ENCODE measurements at places on chromosomes 7 and 10.

DNA sequence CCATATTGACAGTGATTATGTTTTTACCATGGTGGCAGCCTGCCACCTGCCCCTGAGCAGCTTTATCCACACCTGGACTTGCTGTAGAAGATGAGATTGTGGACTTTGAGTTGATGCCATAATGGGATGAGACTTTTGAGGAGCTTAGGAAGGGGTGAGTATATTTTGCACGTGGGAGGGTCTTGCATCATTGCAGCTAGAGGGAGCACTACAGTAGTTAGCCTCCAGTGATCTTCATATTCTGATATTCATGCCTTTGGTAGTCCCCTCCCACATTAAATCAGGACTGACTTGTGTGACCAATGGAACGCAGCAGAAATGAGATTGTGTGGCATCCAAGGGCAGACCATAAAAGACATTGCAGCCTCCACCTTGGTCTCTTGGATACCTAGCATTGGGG lies 18.2 kb upstream of the COL13A1 start:
- DNase-seq: no peak

DNA sequence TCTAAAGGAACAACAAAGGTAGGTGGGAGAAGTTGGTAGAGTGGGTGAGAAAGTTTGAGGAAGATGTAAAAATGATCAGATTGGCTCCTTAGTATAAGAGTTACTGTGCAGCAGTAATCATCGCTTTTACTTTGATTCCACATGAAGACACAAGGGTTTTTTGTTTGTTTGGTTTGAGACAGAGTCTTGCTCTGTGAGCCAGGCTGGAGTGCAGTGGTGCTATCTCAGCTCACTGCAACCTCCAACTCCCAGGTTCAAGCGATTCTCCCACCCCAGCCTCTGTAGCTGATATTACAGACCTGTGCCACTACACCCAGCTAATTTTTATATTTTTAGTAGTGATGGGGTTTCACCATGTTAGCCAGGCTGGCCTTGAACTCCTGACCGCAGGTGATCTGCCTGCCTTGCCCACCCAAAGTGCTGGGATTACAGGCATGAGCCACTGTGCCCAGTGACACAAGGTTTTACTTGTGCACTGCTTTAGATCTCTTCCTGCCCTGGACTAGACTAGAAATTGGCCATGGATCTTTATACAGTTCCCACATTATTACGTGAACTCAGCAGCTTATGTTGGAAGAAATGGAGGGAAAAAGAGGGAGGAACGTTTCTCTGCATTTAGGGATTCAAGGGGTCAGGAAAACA lies 10.7 kb downstream of the LUC7L2 start:
- DNase-seq: no peak

GRCh38 chr7:141700848-141701371 lies 1.1 kb downstream of the DENND11 start:
- no peak for DNase-seq

DNA sequence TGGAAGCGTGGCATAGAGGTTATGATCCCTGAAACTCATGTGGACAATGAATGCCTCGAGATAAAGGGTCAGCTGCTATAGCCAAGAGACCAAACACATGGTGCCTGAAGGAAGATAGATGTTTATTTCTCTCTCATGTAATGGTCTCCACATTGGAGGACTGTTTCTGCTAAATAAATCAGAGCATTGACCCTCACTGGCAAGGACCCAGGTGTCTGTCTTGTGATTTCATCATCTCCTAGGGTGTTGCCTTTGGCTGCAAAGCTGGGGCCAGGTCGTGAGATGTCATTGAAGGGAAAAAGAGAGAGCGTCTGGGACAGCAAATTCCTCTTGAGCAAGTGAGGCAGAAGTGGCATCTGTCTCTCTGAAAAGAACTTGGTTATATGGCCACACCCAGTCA lies 64.6 kb downstream of the JCAD start:
- no peak for DNase-seq

DNA sequence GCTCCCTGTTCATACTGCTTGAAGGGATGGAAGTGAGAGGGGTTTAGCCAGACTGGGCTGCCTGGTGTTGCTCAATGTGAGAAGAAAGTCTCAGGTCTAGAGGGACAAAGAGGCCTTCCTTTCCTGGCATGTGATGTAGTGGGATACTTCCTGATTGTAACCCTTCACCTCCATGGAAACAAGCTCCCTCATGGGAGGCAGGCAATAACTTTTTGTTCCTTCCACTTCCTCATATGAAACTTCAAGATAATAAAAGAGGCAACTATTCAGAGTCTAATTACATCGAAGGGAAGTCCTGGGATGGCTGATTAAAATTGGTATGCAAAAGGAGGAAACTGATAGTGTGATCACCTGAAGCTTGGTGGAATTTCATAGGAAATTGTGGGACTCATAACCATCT lies 84.1 kb upstream of the ETV1 start:
- no peak for DNase-seq

DNA sequence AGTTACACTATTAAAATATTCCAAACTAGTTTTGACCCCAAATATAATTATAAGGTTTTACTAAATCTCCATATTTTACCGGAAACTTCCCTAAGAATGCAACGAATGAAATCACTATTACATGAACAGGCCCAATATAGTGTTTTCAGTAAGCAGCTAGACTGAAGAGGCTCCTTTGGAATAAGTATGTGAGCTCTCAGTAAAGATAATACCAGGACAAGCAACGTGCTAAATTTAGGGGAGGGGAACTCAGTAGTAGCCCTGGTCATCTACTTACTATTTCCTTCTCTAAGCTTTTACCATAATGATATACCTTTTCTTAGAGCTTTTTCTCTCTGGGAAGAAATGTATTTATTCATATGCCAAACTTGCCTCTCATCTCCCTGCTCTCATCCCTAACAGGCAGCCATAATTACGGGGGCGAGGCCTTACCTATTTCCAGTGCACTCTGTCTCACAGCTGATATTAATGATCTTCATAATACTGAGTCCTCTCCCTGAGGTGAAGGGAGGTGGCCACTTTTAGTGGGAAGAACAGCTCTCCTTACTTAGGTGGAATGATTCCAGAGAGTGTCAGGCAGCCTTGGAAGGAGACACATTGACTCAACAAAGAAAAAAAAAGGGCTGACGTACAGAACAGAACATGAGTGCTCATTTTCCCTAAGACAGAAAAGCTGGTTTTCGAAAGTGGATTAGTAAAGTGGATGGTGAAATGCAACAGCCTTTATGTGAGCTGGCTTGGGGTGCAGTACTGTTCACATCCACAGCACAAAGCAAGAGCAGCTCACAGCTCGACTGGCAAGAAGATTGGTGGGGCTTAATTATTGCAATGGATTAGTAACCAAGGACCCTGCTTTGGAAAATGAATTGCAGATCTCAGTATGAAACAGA lies 165.4 kb downstream of the GLI3 start:
- no peak for DNase-seq

DNA sequence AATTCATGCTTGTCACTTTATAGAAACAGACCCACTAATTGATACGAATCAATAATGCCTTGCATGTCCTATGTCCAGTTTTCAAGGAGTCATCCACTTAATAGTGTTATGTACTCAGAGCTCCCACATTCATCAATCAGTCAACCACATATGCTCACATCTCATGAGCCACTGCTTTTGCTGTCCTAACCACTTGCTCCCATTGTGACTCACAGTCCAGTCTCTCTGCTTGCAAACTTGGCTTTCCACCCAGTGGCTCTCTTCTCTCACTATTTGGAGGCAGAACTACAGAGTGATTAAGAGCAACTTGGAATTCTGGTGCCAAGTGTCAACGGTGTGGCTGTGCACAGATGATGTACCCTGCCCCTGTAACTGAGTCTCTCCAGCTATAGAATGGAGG lies 166.0 kb downstream of the SNX13 start:
- DNase-seq: no peak

GRCh38 chr7:32618987-32619386 lies 123.7 kb downstream of the AVL9 start:
- DNase-seq: no peak

DNA sequence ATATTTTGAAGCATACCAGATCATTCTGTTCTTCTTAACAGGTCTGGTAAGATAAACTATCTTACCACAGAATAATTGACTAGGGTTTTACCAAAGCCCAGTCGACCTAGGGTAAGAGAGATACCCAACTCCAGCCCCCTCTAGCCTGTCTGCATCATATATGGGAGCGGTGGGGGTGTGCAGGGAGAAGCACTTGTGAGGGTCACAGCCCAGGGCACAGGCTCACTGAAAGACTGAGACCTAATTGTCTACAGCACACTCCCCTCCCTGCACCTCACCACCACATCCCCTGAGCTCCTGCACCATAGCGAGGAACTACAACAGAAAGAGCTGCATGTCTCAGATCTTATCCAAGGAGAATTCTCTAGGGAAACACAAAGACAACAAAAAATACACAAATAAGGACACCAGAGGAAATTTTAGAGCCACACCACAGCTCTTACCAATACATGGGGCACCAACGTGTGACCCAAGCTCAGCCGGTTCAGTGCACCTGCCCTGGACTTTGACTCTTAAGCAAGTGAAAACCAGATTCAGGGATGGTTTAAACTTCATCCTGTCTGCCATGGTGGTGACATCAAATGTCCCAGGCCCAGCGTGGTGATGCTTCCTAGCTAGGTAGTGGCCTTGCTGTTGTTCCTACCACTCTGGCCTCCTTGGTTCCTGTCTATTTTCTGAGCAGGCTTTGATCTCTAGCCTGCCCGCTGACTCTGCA lies 150.8 kb downstream of the HERPUD2 start:
- no peak for DNase-seq

- DNase-seq: no peak
Observed at GRCh38 chr7:119374436-119374835, 898.5 kb upstream of the KCND2 start.

DNA sequence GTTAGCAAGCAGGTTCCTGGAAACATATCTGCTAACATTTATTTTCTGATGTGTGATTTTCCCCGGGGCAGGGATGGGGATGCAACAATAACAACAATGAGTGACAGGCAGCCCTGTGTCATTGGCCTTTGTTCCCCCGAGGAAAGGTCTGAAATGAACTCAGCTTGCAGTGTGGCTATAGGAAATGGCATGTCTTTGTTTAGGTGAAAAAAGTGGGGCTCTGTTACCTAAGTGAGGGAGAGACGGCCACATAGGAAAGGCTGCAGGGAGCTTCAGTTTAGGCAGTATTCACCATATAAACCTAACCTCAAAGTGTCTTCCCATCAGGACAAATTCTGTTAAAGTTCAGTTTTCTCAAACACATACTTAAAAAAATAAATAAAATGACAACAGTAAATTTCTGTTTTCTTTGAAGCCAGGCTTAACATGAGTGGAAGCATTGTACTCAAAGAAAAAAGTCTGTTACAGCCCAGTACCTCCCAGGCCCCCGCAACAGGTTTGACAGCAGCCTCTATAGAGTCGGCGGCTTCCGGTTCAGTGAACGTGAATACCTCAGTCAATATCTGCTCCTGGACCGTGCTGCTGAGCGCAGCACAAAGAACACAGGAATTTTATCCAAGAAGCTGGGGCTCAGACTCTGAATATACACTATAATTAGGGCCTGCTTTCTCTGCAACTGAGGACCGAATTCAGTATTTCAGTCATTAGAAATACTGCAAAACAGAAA lies 168.3 kb downstream of the GLI3 start:
- no peak for DNase-seq

- DNase-seq: no peak
Observed at GRCh38 chr7:19000410-19000809, 117.0 kb downstream of the TWIST1 start.

GRCh38 chr10:78852466-78853240 lies 216.1 kb upstream of the ZMIZ1 start:
- DNase-seq: no peak

DNA sequence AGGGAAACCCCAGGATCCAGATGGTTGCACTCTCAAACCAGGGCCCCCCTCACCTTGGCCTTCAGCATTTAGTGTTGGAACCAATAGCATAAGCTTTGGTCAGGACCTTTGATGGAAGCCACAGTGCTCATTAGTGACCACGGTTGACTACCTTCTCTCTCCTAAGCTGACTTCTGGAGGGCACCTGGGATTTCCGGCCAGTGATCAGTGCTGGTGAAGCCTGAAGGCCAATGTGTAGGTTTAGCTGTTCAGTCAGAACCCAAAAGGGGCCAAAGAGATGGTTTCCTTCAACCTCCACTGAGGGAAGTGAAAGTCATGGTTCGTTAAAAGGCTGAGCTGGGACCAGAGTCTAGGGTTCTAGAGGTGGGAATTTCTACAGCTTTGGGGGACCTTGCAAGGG lies 46.4 kb downstream of the TCF7L2 start:
- DNase-seq: no peak

DNA sequence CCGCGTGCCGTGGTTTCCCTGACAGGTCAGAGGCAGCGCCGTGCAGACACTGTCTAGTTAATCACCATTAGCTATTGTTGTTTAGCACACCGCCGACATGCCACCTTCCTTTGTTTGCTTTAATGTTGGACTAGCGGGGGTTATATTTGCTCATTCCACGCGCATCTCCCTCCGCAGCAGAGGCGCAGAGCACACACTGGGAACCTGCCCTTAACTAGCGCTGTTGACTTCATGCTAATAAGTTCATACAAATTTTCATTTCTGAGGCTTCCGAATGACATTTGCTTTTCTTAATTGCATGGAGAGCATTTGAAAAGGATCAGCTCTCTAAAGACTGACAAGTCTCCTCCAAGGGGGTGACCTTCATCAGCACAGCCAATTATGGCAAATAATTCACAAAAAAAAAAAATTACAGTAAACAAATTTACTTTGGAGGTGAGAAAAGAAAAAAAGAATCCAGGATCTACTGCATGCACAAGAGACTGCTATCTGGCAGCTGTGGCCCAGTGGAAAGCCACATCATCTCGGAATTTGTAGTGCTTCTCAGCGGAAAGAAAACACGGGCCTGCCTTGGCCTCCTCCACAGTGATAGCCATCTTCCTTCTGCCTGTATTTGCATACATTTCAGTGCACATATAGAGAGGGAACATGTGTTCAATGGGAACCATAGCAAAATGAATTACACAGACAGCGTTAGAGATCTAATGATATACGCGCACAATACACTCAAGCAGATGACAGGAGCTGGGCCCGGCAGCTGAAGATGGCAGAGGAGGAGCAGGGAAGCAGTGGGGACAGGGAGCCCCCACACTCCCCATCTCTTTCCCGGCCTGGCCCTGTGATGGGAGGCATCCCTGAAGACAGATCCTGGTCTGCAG lies 94.2 kb downstream of the EBF3 start:
- no peak for DNase-seq

- DNase-seq: no peak
Observed at GRCh38 chr10:98209441-98209840, 58.6 kb downstream of the LOXL4 start.

All from T-helper 1 cell (primary cell).